ENCODE measurements at places on chromosomes 16 and 17. TPM values are rescaled to one million over a fixed set of nuclear protein-coding genes. Genes with fewer than 3 reads are reported as not detected.

Gene PRR29
- 0.15 TPM for total RNA-seq

Gene RHBDF1
- total RNA-seq: 35.7 TPM

Gene KRT222
- not detected for total RNA-seq

Gene ASPA
- total RNA-seq: not detected

Gene KRTAP4-4
- not detected for total RNA-seq

Gene MMD
- total RNA-seq: 8.5 TPM
